ENCODE measurements at places on chromosomes 6 and 20. TPM values are rescaled to one million over a fixed set of nuclear protein-coding genes. Genes with fewer than 3 reads are reported as not detected.

GRCh38 chr20:55471052-55472006 is 534.0 kb downstream of the CBLN4 start:
- H3K27ac ChIP-seq, result no peak overlapping the region
- H3K36me3 ChIP-seq, result no peaks in the 10 kb centered on the region
- H3K4me1 ChIP-seq, result no peaks in the 10 kb centered on the region
- no peaks in the 10 kb centered on the region for H3K27me3 ChIP-seq

GRCh38 chr6:96465321-96465903 is 56.2 kb upstream of the UFL1 start:
- H3K4me1 ChIP-seq, result no peaks in the 10 kb centered on the region
- H3K27ac ChIP-seq, result no peak overlapping the region
- H3K27me3 ChIP-seq, result no peaks in the 10 kb centered on the region
- H3K4me3 ChIP-seq, result no peak overlapping the region

DNA sequence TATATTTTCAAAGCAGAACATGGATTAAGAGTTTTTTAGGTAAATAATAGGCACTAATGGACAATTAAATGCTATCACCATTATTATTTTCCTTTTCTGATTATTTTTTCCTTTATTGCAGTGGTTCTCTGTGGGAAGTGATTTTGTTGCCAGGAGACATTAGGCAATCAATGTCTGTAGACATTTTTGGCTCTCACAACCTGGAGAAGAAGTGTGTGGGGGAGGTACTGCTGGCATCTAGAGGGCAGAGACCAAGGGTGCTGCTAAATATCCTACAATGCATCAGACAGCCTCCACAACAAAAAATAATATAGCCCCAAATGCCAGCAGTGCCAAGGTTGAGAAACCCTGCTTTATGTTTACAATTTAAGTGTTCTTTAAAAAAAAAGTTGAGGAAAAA is 8.3 kb downstream of the IFNGR1 start:
- no peak for DNase-seq
- H3K27ac ChIP-seq, result peak overlapping the region; percentile 77
- H3K4me1 ChIP-seq, result peaks cover 81% of the 10 kb centered on the region
- peak overlapping the region; percentile 0 for H3K4me3 ChIP-seq
- no peaks in the 10 kb centered on the region for H3K27me3 ChIP-seq

DNA sequence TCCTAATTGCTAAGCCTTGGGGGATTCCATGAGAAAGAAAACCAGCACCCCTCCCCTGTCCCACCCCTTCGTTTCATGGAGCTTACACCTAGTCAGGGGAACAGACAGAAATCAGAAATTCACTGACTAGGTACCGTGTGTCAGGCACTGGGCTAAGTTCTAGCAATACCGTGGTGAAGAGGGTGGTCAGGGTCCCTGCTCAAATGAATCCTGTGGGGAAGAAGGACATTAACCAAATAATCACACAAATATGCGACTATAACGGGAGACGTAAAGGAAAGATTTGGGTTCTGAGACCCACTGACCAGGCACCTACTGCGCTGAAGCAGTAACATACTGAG is 65.1 kb upstream of the TOP1 start:
- no peaks in the 10 kb centered on the region for H3K27me3 ChIP-seq
- H3K36me3 ChIP-seq, result no peaks in the 10 kb centered on the region
- H3K4me3 ChIP-seq, result no peak overlapping the region
- H3K27ac ChIP-seq, result no peak overlapping the region
- H3K4me1 ChIP-seq, result no peaks in the 10 kb centered on the region

DNA sequence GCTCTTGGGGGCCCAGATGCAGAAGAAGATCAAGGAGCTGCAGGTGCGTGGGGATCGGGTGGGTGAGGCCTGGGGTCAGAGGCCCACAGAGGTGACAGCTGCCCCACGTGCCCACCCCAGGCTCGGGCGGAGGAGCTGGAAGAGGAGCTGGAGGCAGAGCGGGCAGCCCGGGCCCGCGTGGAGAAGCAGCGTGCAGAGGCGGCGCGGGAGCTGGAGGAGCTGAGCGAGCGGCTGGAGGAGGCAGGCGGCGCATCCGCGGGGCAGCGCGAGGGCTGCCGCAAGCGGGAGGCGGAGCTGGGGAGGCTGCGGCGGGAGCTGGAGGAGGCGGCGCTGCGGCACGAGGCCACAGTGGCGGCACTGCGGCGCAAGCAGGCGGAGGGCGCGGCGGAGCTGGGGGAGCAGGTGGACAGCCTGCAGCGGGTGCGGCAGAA is 41.5 kb downstream of the MYH7B start:
- no peak overlapping the region for H3K4me3 ChIP-seq
- no peaks in the 10 kb centered on the region for H3K27me3 ChIP-seq
- peaks cover 98% of the 10 kb centered on the region for H3K36me3 ChIP-seq
- no peak for DNase-seq
- peak overlapping the region; percentile 14 for H3K27ac ChIP-seq
- H3K4me1 ChIP-seq, result peaks cover 24% of the 10 kb centered on the region

DNA sequence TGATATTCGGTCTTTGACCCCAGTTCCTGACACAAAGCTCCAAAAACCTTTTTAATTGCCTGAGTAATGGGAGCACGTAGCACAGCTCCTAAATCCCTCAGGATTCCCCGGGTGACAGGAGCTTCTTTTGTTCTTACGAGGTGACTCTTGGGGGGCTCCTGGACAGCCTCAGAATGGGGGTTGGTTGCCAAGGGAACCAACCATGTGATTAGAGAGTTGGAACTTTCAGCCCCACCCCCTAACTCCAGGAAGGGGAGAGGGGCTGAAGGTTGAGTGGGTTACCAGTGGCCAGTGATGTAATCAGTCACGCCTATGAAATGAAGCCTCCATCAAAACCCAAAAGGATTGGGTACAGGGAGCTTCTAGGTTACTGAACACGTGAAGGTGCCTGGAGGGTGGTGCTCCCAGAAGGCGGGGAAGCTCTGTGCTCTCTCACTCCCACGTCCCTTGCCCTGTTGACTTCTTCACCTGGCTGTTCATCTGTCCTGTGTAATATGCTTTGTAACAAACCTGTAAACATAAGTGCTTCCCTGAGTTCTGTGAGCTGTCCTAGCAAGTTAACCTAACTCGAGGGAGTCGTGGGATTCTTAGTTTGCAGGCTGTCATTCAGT is 89.5 kb downstream of the CHMP4B start:
- no peaks in the 10 kb centered on the region for H3K36me3 ChIP-seq
- H3K27ac ChIP-seq, result no peak overlapping the region
- H3K4me1 ChIP-seq, result no peaks in the 10 kb centered on the region

GRCh38 chr6:80234908-80235307 is 128.4 kb downstream of the BCKDHB start:
- no peaks in the 10 kb centered on the region for H3K27me3 ChIP-seq
- no peak overlapping the region for H3K4me3 ChIP-seq
- no peaks in the 10 kb centered on the region for H3K4me1 ChIP-seq
- no peaks in the 10 kb centered on the region for H3K36me3 ChIP-seq
- H3K27ac ChIP-seq, result no peak overlapping the region

DNA sequence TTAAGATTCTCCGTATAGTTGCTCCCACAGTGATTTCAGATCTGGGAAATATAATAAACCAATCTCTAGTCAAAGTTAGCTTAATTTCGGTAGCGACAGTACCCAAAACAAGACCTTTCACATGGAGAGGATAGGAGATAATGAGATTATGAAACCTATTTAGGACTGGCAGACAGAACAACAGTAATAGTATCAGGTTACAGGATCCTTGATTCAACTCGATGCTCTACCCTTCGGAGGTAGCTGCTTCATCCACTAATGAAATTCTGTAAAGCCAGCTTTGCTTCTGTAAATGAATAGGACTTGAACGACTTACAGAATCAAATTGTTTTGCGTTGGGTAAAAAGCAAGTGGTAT is 534 bp upstream of the AKIRIN2 start:
- peak overlapping the region; percentile 94 for H3K4me3 ChIP-seq
- no peaks in the 10 kb centered on the region for H3K27me3 ChIP-seq
- H3K27ac ChIP-seq, result peak overlapping the region; percentile 99
- H3K36me3 ChIP-seq, result no peaks in the 10 kb centered on the region
- H3K4me1 ChIP-seq, result peaks cover 25% of the 10 kb centered on the region

GRCh38 chr6:20312606-20313005 is 89.1 kb upstream of the E2F3 start:
- H3K4me1 ChIP-seq, result no peaks in the 10 kb centered on the region
- no peaks in the 10 kb centered on the region for H3K36me3 ChIP-seq
- H3K4me3 ChIP-seq, result no peak overlapping the region
- no peak overlapping the region for H3K27ac ChIP-seq
- DNase-seq, result no peak
- H3K27me3 ChIP-seq, result no peaks in the 10 kb centered on the region

- peaks cover 74% of the 10 kb centered on the region for H3K4me1 ChIP-seq
- no peak for DNase-seq
- peaks cover 33% of the 10 kb centered on the region for H3K36me3 ChIP-seq
- peak overlapping the region; percentile 11 for H3K4me3 ChIP-seq
Observed at GRCh38 chr20:49909499-49910339, 5.6 kb downstream of the SPATA2 start.

DNA sequence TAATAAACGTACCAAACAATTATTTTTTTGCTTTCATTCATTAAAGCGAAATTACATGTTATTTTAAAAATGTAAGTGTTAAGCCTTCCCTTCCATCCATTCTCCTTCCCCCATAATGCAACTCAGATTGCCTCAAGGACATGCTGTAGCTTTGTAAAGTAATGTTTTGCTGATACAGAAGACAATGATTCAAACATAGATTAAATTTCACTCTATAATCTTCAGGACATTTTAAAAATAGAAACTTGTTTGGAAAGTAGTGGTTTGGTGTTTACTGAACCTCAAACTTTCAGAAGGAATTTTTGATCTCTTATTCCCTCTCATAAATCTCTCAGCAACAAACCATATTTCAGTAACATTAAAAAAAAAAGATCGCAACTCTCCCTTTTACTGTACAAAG is 350.9 kb upstream of the HSF2 start:
- no peak overlapping the region for H3K27ac ChIP-seq
- no peak for DNase-seq
- no peaks in the 10 kb centered on the region for H3K27me3 ChIP-seq
- no peaks in the 10 kb centered on the region for H3K36me3 ChIP-seq

DNA sequence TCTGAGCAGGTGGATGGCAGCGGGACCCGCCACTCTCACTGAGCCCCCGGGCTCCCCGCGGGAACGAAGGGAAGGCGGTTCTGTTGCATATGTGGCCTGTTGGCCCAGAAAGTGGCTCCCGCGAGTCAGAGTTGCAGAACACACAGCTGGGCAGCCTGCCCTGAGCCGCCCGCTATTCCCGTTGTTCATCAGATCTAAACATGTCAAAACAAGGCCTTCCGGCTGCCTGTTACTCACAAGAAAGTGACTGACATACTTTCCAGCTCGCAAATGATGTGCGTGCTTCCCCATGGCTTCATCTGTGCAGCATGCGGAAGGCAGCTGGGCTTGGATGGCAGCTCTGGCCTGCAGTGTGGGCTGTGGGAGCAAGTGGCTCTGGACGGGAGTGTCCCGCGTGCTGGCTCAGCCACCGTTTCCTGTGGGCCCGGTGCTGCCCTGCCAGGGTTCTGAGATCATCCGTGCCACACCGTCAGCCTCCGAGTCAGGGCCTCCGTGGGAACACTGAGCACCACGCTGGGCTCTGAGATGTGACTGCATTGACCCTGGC is 227.3 kb downstream of the ERMARD start:
- no peaks in the 10 kb centered on the region for H3K4me1 ChIP-seq
- H3K4me3 ChIP-seq, result no peak overlapping the region
- H3K27ac ChIP-seq, result no peak overlapping the region
- no peaks in the 10 kb centered on the region for H3K36me3 ChIP-seq
- peak; percentile 52 for DNase-seq
- no peaks in the 10 kb centered on the region for H3K27me3 ChIP-seq

DNA sequence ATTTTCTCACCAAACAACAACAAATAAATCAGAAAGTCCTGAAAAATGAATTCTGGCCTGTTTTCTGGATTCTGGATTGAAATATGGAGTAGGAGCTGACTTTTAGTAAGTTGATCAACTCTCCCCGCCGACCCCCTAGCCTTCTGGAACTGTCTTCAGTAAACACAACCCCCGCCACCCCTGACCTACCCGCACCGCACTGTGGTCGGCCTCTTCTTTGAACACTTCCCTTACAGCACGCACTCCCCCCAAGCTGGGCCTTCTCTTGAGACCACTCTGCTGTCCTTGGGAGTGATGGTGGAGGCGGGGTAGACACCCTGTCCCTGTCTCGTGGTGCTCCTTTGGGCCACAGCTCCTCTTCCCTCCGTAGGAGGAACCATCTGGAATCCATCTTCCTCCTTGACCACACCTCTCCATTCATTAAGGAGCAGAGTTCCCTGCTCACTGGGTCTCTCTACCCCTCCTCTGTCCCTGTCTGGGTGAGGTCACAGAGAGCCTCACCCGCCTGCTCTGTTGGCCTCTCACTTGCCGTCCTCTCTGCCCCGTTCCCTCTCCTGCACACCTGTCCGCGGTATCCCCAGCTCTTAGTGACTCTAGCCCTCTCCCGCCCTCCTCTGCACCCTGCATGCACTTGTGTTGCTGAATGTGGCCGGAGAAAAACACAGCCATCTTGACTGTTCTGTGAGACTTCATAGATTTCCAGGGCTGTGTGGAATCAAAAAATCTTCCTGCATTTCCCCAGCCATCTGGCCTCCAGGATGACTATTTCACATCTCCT is 19.1 kb downstream of the SYNJ2 start:
- H3K27me3 ChIP-seq, result no peaks in the 10 kb centered on the region
- H3K36me3 ChIP-seq, result no peaks in the 10 kb centered on the region
- no peak overlapping the region for H3K4me3 ChIP-seq
- H3K4me1 ChIP-seq, result peaks cover 50% of the 10 kb centered on the region
- DNase-seq, result no peak

- no peaks in the 10 kb centered on the region for H3K27me3 ChIP-seq
- no peak overlapping the region for H3K27ac ChIP-seq
- no peak for DNase-seq
- no peak overlapping the region for H3K4me3 ChIP-seq
- no peaks in the 10 kb centered on the region for H3K4me1 ChIP-seq
- H3K36me3 ChIP-seq, result peaks cover 90% of the 10 kb centered on the region
Observed at GRCh38 chr6:17662585-17662984, 44.1 kb downstream of the NUP153 start.

- H3K36me3 ChIP-seq, result no peaks in the 10 kb centered on the region
- no peak overlapping the region for H3K27ac ChIP-seq
- no peaks in the 10 kb centered on the region for H3K4me1 ChIP-seq
- DNase-seq, result no peak
Observed at GRCh38 chr6:41392246-41392645, 56.8 kb downstream of the NCR2 start.

- DNase-seq, result no peak
- no peaks in the 10 kb centered on the region for H3K36me3 ChIP-seq
- H3K27ac ChIP-seq, result no peak overlapping the region
- no peak overlapping the region for H3K4me3 ChIP-seq
- H3K27me3 ChIP-seq, result no peaks in the 10 kb centered on the region
- H3K4me1 ChIP-seq, result no peaks in the 10 kb centered on the region
Observed at GRCh38 chr6:22056398-22056797, 240.4 kb downstream of the PRL start.

GRCh38 chr6:112253498-112253840 is 898 bp downstream of the LAMA4 start:
- peaks cover 7% of the 10 kb centered on the region for H3K27me3 ChIP-seq
- H3K4me1 ChIP-seq, result peaks cover 6% of the 10 kb centered on the region
- H3K4me3 ChIP-seq, result peak overlapping the region; percentile 97
- H3K36me3 ChIP-seq, result no peaks in the 10 kb centered on the region
- peak overlapping the region; percentile 86 for H3K27ac ChIP-seq

SLPI gene
- 5.8 TPM for total RNA-seq

RAET1G gene
- not detected for total RNA-seq
